ENCODE measurements at places on chromosomes 12 and 14.

DNA sequence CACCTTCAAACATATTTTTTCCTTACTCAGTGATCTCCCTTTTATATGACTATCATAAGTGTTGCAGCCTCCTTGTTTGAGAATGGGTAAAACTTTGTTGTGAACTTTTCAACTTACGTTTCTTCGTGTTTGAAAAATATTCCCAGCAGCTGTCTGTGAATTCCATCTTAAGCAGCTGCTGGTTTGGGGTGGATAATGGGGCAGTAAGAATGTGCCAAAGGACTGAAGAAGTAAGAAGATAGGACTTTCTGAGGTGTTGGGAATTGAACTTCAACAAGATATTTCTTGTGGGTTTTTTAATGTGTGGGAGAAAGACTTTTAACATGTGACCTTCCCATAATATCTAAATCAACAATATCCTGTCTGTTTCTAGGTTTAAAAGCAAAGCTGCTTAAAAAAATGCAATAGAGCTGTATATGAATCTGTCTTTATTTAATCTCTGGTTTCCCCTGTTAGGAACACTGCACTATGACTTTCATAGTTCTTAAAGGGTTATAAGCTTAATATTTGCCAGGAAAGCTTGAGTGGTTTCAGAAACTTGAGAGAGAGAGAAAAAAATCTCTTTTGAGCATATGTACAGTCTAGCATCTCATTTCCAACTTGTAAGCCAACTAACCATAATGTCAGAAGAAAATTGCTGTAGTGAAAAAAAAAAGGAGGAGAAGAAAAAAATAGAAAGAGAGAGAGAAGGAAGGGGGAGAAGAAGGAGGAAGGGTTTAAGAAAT, 1659.2 kb upstream of the FLRT2 start:
- no peak for DNase-seq

DNA sequence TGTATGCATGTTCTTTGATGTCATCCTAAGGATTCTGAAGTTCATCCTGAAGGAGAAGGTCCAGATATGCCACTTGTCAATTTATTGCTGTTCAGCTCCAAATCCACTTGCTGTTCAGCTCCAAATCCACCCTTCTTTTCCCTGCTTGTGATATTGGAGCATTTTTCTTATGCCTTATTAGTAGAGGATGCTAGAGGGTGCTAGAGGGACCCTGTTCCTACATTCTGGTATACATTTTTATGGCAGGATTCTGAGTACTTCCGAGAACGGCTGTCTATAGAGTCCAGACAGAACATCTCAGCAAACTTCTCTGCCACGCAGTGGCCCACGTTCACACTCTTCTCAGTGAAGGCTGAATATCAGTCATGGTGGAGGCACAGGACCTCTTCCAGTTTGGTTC, 406.7 kb downstream of the NOVA1 start:
- DNase-seq = no peak

GRCh38 chr14:102905116-102906108, 17.1 kb upstream of the AMN start:
- DNase-seq = no peak

DNA sequence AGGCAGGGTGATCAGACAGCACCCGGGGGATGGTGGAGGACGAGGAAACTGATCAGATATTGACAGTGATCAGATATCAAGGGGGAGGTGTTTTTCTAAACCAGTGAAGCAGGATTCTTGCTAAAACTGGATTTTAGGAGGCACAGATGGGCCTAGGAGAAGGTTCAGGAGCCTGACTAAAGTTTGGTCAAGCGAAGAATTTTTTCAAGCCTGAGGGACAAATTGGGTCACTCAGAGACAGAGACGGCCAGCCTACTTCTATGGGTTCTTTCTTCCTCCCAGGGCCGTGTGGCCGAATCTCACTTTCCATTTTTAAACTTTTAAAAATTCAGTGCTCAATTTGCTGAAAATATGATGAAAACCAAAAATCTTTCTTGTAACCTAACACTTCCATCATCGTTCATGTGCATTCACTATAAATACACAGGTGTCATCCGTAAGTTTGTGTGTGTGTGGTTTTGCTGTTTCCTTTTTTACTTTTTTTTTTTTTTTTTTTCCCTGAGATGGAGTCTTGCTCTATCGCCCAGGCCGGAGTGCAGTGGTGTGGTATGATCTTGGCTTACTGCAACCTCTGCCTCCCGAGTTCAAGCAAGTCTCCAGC, 68.5 kb downstream of the RIN3 start:
- DNase-seq = no peak

GRCh38 chr12:117547209-117547608, 185.8 kb upstream of the NOS1 start:
- DNase-seq = no peak

DNA sequence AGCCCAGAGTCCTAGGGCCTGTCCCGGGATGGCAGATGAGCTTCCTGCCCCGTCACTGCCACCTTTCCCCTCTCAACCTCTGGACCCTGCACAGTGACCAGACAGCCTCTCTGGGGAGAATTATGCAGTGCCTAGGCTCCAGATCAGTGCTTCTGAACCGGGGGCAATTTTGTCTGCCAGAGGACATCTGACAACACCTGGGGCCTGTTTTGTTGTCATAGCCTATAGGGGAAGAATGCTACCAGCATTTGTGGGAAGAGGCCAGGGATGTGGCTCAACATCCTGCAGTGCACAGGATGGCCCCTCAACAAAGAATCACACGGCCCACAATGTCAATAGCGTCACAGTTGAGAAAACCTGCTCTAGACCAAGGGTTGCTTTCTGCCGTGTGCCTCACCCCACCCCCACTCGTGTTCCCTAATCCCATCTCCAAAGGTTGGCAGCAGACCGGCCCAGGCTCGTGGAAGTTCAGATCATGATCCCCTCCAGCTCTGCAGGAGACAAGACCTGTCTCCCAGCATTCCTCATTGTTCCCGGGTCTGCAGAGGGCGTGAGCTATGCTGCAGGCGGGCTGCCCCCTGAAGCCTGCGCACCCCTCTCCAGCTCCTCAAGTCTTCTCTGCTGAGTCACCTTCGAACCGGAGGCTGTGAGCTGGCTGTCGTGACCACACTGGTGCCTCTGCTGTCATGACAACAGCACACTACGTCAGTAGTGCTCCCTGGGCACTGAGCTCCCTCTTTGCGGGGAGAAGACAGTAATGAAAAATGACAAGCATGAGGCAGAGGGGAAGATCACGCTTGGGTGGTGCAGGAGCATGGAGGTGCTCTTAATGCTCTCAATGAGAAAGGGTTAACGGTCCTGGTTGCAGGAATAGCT, 2.0 kb upstream of the GAPDH start:
- DNase-seq = peak; percentile 96

GRCh38 chr12:116368196-116369194, 91.0 kb upstream of the MED13L start:
- no peak for DNase-seq

DNA sequence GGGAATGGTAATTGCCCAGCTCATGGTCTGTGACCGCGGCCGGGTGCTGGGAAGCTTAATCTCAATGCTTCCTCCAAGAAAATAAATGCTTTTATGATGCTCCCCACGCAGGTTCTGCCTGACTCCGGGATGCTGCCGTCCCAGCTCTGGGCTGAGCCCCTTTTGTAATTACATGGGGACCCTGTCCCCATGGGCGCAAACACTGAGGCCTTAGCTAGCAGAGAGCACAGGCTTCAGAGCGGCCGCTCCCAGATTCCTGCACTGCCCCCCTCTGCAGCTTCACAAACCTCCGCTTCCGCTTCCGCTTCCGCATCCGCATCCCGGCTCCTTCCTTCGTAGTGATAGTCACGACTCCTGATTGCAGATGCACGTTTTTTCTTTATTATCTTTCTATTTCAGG, 129.5 kb downstream of the KIF26A start:
- no peak for DNase-seq

DNA sequence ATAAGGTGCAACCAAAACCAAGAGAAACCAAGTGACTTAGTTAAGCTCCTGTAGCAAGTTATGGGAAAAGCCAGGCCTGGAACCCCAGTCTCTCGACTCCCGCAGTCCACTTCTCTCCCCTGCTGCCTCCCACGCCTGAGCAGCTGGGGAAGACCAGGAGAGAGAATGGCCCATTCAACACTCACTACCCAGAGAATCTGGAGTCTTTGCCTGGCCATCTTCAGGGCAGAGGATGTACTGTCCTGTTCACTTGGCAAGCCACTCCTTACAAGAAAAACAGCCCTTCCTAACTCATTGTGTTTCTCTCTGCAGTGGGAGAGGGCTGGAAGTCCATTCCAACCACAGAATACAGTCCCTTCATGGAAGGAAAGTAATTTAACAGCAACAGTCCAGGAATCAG, 1.8 kb downstream of the PITPNM2 start:
- no peak for DNase-seq

DNA sequence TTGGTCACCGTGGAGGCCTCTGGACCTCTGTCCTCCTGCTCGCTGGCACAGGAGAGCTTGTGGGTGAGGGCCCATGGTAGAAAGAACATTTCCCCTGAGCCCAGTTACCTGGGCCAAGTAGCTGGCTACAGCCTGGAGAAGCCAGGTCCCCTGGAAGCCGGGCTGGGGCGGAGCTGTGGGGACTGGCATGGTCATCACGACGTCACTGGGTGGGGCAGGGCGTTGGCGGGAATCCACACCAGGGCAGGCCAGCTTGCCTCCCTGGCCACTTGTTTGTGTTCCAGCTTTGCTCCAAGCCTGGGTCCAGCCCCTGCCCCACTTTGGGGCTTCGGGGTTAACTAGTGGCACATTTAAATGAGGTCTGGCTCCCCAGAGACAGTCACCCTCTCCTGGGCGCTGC, 35.0 kb upstream of the SLC24A4 start:
- DNase-seq = no peak

DNA sequence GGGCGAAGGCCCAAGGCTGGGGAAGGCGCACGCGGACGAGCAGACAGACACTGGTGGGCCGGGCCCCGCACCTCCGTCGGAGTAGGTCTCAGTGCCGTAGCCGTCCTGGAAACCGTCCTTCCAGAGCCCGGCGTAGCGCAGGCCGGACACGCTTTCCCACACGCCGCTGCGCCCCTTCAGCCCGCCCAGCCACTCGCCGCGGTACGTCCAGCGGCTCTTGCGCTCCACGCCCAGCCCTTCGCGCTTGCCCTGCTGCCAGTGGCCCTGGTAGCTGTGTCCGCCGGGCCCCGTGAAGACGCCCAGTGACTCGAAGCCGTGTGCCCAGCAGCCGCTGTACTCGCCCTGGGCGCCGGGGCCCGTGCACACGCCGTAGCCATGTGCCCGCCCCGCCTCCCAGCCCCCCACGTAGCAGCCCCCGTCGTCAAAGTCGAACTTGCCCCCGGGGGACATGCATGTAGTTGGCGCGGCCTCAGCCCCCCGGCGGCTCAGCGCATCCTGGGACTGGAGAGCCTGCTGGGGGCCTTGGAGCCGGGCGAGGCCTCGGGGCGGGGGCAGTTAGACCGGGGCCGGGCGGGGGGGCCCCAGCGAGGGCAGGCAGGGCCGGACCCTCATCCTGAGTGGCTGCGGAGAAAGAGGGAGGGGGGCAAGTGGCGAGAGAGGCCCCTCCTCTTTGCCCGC, 1.4 kb downstream of the JPH4 start:
- no peak for DNase-seq

GRCh38 chr12:2904260-2904659, 13.6 kb downstream of the TULP3 start:
- DNase-seq = no peak

- no peak for DNase-seq
Measured at GRCh38 chr12:109952160-109952858, 43.9 kb downstream of the GIT2 start.

- peak; percentile 87 for DNase-seq
Measured at GRCh38 chr14:61837336-61838229, 75.4 kb downstream of the SNAPC1 start.

GRCh38 chr14:71478542-71478941, 453.7 kb upstream of the RGS6 start:
- DNase-seq = peak; percentile 49

GRCh38 chr14:39607978-39608377, 175.7 kb upstream of the FBXO33 start:
- no peak for DNase-seq

- DNase-seq = no peak
Measured at GRCh38 chr14:61492474-61492873, 171.1 kb downstream of the PRKCH start.

DNA sequence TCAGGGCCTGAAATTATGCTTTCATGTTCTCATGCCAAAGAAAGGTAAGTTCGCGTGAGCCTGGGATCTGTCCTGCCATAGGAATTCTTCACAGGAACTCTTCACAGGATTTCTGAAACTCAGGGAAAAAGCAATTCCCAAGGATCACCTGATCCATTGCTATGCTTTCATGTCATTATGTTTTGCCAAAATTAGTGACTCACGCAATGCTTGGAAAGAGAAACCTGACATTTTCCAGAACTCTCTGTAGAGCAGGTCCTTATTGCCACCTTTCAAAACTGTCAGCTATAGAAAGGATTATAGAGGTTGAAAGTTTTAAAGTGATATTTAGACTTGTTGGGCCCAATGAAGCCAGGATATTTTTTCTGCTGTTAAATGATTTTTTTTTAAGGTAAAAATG, 6.3 kb upstream of the KCNJ8 start:
- DNase-seq = no peak

DNA sequence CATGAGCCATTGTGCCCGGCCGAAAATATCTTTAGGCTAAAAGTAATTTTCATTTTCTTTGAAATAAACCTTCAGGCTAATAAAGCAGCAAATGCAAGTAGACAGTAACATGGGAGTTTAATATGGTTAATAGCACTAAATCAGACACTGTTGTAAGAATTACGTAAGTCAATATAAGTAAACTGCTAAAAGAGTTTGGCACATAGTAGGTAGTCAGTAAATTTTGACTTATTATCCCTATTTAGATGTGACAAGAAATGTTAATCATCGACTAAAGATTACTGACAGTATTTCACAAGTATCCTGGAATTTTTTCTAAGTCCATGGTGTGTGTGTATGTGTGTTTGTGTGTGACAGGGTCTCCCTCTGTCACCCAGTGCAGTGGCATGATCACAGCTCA, 3.9 kb downstream of the PPP4R3A start:
- DNase-seq = no peak

- DNase-seq = no peak
Measured at GRCh38 chr12:19209661-19210060, 80.1 kb downstream of the PLEKHA5 start.

GRCh38 chr12:120468821-120469449, 613 bp downstream of the SRSF9 start:
- peak; percentile 53 for DNase-seq

GRCh38 chr14:31954991-31955390, 122.1 kb upstream of the ARHGAP5 start:
- no peak for DNase-seq

DNA sequence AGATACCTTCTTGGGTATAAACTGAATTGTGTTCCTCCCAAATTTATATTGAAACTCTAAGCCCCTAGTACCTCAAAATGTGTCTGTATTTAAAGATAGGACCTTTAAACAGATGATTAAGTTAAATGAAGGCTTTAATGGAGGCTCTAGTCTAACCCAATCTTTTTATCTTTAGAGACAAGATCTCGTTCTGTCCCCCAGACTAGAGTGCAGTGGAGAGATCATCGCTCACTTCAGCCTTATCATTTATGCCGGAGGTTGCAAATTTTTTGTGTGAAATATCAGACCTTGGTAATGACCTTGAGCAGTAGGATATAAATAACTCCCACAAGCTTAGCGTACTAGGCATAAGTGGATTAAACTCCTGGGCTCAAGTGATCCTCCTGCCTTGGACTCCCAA, 81.8 kb downstream of the C14orf132 start:
- no peak for DNase-seq

Data from hematopoietic multipotent progenitor cell treated with erythropoietin and hydrocortisone succinate and interleukin-3 and kit ligand, for 6 days (in vitro differentiated cells).